Suprapubic skin (tissue), 4 donors: ENCODE measurements at places on chromosomes 2 and 18. TPM values are rescaled to one million over a fixed set of nuclear protein-coding genes. Genes with fewer than 3 reads are reported as not detected.

The SCN3A gene
- 0.17 TPM for total RNA-seq

The VIL1 gene
- total RNA-seq: 0.85 TPM

The CDK5R2 gene
- not detected for total RNA-seq

The C2orf78 gene
- total RNA-seq: not detected

The CXCR1 gene
- total RNA-seq: not detected

The HJURP gene
- total RNA-seq: 2.2 TPM

The PER2 gene
- 105 TPM for total RNA-seq

The GPR35 gene
- total RNA-seq: 7.5 TPM

The RAB6C gene
- total RNA-seq: not detected
